Bone marrow (tissue), 2 donors: ENCODE measurements at places on chromosomes 5 and 9.

- DNase-seq = no peak
These were observed 2.0 kb downstream of the ABL1 start for GRCh38 chr9:130837002-130837511.

- no peak for DNase-seq
These were observed at the start of gene BTNL3 for GRCh38 chr5:180988592-180988991. BTNL3 (plus strand) TSS chr5:180988846; CDS start chr5:180989029, 183 bp downstream.

DNA sequence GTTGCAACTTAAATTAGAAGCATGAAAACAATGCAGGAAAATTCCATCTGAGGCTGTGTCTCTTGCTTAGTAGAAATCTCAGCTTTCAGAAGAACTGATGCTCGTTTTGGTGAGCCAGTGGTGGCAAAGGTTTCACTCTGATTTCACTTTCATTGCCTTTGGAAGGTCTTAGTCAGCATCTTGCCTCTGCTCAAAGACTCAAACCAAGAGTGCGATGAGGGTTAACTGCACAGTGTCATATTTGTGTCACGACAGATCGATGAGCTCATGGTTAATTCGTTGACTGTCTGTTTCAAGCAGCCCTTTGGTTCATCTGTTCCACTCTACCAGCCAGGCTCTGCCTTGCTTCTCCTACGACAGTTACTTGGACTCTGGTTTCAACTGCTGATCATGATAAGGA is 331.3 kb upstream of the KIF2A start:
- DNase-seq = no peak

DNA sequence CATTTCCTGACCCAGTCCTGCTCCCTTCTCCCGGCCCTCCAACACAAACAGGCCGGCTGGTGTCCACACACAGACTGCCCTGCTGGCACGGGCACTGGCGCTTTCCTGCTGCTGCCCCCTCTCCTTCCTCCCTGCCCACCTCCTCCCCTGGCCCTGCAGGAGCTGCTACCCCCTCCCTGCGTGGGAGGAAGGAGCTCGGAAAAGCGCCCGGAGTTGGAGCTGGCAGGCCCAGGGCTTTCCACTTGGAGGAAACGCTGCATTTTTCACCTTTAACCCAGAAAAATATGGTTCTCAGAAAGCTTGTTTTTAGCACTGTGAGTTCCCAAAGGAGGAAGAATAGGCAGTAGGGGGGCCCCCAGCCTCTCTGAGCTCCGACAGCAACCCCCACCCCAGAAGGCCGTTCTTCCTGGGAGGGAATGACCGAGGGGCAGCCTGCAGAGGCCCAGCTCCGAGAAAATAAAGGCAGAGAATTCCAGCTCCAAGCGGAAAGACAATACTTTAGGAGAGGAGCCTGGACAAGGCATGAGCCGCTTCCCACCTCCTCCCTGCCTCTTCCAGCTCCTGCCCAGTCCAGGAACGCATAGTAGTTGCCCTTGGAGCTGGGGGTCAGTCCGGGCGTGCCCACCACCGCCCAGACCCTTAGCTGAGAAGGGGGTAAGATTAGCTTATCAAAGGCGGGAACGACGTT is 88.9 kb downstream of the LIFR start:
- DNase-seq = no peak

DNA sequence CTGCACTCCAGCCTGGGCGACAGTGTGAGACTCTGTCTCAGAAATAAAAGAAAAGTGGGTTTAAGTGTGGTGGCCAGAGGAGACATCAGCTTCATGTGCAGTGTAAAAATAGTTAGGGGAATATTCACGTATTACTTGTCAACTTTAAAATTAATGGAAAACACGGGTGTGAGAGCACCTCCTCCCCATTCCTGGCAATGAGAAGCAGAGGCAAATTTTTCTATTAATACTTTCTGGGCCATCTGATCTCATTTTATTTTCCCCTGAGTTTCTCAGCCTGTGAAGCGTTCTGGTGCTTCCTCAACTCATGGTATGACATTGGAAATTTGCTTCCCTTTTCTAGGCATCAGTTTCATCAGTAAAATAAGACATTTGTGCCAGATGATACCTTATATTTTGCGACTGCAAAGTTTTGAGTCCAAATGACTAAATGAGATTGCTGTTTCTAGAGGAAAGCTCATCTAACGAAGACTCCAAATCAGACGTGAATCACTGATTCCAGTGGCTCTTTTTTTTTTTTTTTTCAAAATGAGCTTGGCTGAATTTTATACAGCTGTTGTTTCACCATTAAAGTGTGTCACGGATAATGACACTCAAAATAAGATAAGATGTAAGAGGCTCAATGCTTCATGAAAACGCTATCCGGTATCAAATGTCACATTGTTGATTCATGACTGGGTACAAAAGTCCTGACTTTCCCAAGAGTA is 104.6 kb downstream of the MSX2 start:
- DNase-seq = no peak

DNA sequence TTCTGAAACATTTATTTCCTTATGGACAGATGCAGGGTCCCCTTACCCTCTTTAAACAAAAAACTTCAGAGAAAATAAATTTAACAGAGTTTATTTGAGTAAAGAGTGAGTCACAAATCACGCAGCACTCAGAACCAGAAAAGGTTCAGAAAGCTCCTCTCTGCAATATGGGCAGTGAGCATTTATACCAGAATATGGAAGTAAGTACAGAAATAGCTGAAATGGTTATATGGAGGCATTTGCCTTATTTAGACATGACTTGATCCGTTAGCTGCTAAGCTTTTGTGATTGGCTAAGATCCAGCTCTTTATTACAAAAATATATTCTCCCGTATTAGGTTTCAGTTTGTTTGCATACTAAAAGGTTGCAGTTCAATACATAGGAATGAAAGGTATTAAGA is 1554.1 kb downstream of the EFNA5 start:
- DNase-seq = no peak

- peak; percentile 57 for DNase-seq
These were observed 11.2 kb upstream of the CXXC5 start for GRCh38 chr5:139636975-139637408.

DNA sequence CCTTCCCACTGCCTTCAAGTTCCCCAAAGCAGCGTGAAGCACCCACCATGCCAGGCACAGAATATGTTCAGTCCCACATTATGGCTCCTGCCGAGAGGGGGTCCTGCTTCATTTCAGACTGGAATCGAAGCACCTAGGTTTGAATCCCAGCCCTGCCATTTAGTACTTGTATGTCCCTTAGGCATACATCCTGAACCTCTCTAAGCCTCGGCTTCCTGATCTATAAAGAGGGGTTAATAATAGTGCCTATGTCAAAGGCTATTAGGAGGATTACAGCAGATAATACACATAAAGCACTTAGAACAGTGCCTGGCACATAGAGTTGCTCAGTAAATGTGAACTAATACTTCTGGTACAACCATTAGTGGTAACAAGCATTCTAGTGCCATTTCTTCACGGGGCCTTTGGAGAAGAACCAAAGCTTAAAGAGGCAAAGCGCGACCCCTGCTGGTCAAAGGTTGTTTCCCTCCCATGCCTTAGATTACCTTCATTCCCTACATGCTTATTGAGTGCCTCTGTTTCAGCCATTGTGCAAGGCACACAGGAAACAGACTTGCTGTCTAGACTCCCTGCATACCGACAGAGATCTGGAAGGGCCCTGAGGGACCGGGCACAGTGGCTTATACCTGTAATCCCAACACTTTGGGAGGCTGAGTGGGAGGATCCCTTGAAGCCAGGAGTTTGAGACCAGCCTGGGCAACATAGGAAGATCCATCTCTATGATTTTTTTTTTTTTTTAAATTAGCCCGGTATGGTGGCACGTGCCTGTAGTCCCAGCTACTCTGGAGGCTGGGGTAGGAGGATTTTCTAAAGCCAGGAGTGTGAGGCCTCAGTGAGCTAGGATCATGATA is 98.3 kb downstream of the PPARGC1B start:
- peak; percentile 64 for DNase-seq

DNA sequence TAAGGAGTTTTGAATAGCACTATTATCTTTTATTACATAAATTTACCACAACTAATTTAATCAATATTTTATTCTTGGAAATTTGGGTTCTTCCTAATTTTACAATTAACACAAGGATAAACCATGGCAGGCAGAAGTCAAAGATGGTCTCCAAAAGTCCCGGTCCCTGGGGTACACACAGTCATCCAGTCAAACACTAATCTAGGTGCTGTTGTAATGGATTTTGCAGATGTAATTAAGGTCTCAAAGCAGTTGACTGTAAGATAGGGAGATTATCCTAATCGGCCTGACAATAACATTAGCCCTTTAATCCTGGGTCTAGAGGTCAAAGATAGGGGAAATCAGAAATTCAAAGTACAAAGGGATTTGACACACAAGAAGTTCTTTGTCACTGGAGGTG is 57.5 kb upstream of the HTR1A start:
- no peak for DNase-seq

- no peak for DNase-seq
These were observed 30.0 kb downstream of the RNF130 start for GRCh38 chr5:180041301-180042274.

DNA sequence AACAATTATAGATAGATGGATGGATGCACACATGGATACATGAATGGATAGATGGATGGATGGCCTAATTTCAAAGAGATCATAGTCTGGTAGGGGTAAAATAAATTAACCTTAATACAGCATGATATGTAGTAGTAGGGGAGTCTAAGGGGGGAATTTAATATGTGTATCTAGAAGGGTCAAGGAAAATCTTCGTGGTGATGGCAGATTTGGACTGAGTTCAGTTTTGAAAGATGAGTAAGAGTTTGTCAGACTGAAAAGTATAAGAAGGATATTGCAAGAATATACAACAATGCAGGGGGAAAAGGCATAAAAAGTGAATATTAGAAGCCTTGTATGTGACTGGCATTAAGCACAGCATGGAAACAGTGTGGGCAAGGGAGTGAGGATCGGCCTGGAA is 98.7 kb downstream of the ZNF462 start:
- DNase-seq = no peak

- DNase-seq = peak; percentile 16
These were observed 16.9 kb downstream of the RAD1 start for GRCh38 chr5:34898258-34898895.

DNA sequence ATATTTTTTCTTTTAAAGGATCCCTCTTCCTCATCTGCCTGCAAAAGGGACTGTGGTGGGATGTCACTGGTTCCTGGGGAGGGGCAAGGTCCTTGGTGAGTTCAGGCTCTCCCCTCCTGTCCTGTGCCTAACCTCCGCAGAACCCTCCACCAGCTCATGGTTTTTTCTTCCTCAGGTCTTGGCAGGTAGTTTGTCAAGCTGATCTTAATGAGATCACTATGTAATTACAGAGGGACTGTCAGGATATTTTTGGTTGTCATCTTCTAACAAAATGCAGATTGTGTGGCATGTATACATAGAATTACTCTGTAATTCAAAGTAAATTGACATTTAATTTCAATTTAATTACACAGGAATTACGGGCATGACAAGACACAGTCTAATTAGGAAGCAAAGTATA is 150.3 kb upstream of the SEMA6A start:
- DNase-seq = no peak

DNA sequence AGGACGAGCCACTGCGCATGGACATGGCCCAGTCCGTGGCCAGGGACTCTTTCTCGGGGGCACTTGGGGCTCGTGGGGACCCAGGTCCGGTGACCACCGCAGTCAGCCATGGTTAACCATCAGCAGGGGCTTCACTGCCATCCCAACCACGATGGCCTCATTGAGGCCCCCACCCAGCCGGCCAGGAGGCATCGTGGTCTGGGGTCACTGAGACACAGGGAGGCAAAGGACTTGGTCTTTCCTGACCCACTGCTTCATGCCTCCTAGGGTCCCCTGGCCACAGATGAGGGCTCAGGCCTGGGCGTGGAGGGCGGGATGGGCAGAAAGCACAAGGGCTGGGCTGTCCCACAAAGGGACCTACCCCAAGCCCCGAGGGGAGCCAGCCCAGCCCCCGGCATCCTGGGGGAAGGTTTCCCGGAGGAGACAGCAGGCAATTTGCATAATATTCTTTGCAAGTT is 6.6 kb downstream of the NACC2 start:
- DNase-seq = no peak

DNA sequence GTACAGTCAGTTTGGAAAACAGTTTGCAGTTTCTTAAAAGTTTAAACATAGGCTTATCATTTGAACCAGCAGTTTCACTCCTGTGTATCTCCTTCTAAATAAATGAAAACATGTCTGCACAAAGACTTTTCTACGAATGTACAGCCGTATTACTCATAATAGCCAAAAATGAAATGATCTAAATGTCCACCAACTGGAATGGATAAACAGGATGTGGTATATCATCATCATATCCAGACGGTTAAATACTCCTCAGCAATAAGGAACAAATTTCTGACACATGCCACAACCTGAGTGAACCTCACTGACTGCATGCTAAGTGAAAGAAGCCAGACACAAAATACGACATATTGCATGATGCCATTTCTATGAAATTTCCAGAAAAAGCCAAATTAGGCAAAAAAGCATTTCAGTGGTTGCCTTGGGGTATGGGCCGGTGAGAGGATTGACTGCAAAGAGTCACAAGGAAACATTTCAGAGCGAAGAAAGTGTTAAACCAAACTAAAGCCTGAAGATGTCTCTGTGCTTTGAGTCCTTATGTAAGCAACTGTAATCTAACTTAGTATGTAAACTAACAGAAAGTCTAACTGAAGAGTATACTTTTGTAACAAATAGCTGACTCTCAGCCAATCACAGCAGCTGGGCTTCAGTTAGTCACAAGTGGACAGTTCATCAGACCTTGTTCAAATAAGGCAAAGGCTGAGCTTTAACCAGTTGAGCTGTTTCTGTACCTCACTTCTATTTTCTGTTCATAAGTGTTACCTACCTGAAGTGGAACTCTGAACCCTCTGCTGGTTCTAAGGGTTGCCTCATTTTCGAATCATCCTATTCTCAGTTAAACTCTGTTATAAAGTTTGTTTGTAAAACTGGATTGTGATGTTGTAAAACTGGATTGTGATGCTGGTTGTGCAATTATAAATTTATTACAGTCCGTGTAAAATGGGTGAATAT is 65.2 kb downstream of the TRIO start:
- peak; percentile 77 for DNase-seq

DNA sequence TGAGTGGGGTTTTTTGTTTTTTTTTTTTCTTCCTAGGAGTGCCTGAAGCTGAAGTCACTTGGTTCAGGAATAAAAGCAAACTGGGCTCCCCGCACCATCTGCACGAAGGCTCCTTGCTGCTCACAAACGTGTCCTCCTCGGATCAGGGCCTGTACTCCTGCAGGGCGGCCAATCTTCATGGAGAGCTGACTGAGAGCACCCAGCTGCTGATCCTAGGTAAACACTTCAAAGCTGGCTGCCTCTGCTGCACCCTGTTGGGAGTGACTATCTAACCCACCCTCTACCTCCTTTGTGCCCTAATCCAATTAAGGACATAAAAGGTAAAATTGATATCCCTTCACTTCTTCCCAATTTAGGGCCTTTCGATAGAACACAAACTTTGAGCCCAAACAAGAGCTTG is 206.8 kb downstream of the SAXO1 start:
- no peak for DNase-seq

DNA sequence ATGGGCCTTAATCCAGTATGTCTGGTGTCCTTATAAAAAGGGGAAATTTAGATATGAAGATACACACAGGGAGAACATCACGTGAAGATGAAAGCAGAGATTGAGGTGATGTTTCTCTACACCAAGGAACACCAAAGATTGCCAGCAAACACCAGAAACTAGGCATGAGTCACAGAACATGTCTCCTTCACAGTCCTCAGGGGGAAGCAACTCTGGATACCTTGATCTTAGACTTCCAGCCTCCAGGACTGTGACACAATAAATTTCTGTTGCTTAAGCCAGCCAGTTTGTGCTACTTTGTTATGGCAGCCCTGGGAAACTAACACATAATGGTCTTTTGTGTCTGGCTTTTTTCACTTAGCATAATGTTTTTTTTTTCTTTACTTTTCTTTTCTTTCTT is 41.2 kb upstream of the STRBP start:
- no peak for DNase-seq
